Stimulated activated CD4-positive, alpha-beta T cell treated with anti-CD3 and anti-CD28 coated beads, TNF-alpha, amount 100 ng/mL, for 48 hours (primary cell): ENCODE measurements at places on chromosomes 7 and 10.

- no peak for DNase-seq
These were observed 13.9 kb downstream of the SND1 start for GRCh38 chr7:127665922-127666321.

DNA sequence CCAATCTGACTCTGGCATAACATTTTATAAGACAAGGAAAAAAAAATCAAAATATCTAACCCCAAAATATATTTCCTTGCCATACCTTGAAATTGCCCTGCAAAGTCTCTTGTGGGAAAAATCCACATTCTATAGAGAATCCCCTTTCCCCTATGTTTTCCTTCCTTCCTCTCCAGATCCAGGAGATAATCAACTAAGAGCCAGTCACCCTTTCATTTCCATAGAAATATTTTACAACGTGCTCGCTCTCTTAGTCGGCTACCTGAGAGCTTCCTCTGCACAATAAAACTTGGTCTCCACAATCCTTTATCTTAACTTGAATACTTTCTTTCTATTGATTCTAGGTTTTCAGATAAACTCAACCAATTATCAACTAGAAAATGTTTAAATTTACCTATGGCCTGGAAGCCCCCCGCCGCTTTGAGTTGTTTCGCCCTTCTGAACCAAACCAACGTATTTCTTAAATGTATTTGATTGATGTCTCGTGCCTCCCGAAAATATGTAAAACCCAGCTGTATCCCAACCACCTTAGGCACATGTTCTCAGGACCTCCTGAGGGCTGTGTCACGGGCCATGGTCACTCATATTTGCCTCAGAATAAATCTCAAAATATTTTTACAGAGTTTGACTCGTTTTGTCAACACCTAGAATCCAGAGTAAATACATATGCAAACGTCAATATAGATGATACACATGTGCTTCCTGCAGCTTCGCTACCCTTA is 869 bp downstream of the PSAP start:
- DNase-seq = no peak

GRCh38 chr10:70575874-70576802 is 26.4 kb downstream of the PRF1 start:
- no peak for DNase-seq

- DNase-seq = no peak
These were observed 81.6 kb upstream of the CHST15 start for GRCh38 chr10:124174673-124175645.

DNA sequence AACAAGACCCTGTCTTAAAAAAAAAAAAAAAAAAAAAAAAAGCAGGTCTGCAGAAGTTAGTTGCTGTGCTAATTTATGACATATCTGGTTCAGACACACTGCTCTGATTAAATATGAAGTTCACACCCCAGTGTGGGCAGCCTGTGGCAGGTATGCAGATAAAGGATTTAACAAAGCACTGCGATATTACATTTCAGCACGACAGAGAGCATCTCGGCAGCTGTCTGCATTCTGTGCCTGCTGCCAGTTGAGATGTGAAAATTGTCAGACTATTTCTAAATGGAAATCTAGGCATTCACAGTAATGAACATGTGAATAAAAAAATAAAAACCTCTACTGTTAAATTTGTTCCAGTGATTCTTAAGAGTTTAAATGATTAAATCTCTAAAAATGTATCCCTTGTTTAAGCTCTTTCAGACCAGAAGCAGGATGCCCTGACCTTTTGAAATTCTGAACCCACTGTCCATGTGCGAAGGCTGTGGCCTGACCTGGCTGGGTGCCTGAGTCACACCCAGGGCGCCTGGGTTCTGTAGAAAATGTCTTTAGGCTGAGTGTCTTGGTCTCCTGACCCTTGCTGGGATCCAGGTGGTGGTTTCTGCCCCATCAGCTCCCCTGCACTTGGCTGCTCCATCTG is 272.9 kb downstream of the WDR37 start:
- no peak for DNase-seq

DNA sequence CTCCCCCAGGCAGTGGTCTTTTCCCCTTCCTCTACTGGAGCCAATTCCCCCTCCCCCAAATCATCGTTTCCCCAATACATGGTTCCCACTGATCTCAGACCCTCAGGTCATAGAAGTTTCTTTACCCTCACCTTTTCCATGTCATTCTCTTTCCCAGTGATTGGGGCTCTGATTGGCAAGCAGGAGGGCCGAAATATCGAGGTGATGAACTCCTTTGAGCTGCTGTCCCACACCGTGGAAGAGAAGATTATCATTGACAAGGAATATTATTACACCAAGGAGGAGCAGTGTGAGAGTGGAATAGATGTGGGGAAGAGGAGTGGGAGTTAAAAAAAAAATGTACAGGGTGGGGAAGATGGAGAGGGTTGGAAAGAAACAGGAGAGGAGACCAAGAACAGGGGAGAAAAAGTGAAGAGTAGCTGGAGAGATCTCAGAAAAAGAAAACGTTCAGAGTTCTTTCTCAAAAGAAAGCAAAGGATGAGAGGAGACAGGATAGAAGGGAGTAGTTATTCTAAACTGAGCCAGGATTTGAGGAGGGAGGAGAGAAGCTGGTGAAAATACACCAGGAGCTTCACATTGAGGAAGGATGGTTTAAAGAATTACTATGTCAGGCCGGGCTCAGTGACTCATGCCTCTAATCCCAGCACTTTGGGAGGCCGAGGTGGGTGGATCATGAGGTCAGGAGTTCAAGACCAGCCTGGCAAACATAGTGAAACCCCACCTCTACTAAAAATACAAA is 858 bp downstream of the COPS6 start:
- no peak for DNase-seq

DNA sequence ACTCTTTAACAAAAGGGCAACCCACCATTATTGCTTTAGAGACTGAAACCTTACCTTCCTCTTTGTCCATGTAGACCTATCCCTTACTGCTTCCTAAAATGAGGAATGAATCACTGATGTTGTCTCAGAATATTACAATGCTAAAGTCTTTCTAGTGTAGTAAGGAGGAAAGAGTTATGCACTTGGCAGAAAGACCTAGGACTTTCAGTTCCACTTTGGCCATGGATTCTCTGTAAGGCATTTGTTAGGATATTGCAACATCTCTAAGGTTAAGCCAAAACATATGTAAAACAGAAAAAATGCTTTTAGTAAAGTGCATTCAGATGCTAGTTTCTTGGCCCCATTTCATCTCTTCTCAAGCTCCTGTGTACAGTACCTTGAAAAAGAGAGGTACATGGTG is 230.9 kb downstream of the PARD3 start:
- DNase-seq = no peak

DNA sequence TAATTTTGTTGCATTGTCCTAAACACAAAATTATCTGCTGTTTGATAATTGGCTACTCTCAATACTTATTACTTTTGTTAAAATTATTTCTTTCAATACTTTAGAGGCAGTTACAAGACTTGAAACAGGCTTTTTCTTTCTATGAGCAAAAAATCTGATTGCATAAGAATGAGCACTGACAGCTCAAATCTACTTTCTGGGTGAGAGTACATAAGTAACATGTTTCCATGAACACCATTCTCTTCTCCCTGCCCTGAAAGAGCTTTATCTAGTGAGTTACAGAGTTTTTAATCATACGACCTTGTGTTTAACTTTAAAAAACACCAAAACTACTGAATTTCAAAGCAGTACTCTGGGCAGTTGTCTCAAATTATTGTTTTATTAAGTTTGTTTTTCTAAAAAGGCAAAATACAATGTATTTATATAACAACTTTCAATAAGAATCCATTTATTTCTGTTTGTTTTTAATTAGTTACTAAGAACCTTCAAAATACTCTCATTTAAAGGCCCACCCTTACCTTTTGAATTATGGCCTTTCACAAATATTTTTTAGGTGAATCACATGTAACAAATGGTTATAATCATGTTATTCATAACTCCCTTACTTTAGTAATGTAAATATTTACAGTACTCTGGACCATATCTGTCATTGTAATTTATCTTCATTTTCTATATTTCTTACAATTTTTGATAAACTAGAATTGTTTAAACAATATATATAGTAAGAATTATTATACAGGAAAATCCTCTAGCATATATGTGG is 23.0 kb upstream of the TFAM start:
- no peak for DNase-seq

DNA sequence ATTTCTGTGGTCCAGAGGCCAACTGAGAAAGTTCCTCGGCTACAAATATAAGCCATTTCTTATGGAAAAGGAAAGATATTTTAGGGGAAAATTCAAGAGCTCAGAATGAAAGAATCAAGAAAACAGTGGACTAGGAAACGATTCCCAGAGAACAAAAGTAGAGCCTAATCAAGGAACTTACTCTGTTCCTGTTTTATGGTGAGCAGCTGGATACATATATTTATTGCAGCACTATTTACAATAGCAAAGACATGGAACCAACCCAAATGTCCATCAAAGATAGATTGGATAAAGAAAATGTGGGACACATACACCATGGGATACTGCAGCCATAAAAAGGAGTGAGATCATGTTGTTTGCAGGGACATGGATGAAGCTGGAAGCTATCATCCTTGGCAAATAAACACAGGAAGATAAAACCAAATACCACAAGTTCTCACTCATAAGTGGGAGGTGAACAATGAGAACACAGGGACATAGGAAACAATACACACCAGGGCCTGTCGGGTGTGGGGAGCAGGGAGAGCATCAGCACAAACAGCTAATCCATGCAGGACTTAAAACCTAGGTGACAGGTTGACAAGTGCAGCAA is 298.7 kb downstream of the THSD7A start:
- DNase-seq = no peak

- no peak for DNase-seq
These were observed 24.9 kb downstream of the RGR start for GRCh38 chr10:84269773-84270172.

- no peak for DNase-seq
These were observed 78.5 kb upstream of the PDCD4 start for GRCh38 chr10:110793128-110793812.

DNA sequence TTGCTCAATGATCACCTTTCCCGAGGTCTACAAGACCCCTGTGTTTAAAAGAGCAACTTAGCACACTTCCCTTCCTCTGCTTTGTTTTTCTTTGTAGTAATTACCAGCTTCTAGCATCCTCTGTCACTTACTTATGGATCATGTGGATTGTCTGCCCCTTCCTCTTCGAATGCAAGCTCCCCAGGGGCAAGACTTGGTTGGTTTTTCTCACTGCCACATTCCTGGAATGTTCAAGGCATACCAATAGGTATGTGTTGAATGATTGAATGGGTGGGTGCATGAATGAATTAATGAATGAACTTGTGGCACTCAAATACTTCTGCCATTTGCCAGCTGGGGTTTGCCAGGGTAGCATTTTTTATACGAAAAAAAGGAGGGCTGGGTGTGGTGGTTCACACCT is 294.0 kb downstream of the PRPF18 start:
- DNase-seq = no peak

DNA sequence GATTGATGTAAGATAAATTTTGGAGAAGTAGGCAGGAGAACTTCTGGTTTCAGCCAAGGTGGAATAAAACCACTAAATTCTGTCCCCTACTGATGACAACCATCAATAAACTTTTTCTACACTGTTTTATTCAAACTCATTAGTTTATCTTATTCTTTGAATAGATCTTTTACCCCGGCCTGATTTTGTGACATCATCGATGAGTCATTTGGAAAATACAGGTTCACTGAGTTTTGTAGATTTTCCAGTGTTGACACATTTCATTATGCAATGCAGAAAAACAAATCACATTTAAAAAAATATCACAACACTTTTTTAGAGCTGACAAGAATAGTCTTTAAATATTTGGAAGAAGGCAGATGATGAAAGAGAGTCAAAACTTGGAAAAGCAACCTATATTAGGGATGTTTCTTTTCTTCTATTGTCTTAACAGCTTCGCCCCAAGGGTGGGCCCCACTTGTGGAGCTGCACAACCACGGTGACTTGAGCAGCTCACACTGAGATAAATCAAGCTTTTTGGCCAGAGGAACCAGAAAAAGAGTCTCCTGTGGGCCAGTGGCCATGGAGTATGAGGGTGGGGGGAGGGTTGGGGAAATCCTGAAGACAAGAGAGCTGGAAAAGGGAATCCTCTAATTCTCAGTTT is 112.8 kb downstream of the PTEN start:
- DNase-seq = no peak

DNA sequence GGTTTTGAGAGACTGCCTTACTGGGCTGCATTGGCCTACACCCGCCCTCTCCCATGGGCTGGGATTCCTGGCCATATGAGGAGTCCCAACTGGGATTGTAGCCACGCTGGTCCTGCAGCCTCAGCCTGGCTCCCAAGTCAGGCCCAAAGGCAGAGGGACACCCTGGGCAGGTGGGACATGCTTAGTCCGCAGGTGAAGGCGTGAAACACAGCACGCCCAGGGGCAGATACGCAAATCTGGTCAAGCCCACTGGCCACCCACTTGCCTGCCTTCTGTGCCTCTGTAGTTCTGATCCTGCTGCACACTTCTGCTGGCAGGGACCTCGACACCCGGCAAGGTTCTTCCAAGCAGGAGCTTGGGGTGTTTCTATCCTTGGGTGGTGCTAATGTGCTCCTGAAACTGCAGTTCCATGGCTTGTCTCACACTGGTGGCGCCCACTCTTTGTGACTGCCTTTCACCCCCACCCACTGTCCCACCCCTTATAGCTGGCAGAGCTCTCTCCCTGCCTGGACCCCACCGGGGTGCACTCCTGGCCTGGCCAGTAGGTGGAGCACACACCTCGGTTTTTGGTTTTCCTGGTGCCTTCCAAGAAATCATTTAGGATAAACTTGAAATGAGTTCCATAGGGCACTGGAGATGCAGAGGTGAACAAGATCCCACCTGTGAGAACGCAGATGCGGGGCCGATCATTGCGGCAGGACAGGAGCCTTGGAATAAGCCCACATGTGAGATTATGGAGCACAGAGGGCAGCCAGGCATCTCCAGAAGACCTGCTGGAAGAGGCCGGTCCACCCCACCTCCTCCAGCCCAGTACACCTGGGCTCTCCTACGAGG is 47.9 kb downstream of the MKI67 start:
- no peak for DNase-seq

DNA sequence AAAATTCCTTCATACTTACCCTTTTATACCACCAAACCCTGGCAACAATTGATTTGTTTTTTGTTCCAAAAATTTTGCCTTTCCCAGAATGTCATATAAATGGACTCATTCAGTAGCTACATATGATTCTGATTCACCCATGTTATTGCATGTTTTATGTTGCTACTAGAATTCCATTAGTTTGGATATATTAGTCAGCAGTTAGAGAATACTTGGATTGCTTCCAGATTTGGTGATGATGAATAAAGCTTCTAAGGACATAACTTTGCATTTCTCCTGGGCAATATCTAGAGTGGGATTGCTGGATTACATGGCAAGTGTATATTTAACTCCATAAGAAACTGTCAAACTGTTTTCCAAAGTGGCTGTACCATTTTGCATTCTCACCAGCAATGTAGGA is 806.9 kb downstream of the DNAJB9 start:
- no peak for DNase-seq

DNA sequence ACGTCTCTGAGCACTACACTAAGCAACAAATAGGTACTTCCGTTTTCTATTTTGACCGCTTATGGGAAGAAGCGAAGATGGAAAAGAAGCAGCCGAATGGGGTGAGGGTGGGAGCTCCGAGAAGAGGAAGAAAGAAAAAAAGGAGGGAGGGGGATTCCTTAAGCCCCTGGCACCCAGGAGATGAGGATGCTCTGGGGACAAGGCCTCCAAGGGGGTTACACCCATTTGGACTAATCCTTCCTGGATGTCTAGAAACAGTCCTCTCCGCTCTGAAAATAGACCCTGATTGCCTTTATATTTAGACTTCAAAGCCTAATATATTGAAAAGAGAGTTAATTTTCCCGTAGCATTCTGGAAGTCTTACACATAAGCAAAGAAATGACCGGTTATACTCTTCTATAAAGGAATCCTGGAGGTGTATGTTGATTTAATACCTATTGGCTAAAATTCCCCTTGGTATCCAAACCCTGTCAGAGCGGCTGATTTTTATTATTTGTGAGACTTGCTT is 676 bp upstream of the HTR7 start:
- DNase-seq = no peak
